ENCODE measurements at places on chromosomes 11 and 22.

DNA sequence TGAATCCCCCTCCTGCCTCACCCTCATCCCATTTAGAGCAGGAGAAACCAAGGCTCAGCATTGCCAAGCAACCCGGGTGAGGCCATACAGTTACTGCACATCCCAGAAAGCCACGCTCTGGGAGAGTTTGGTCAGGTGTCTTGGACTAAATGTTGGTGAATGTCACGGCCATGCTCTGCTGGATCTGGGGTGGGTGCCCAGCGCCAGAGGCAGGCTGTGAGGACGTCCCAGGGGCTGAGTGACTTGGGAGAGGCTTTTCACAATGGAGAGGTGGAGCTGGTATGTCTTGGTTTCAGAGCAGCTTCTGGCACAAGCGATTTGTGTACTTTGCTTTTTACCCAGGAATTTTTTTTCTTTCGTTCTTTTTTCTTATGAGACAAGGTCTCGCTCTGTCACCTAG lies 6.6 kb downstream of the SERHL2 start:
- no peak for DNase-seq

DNA sequence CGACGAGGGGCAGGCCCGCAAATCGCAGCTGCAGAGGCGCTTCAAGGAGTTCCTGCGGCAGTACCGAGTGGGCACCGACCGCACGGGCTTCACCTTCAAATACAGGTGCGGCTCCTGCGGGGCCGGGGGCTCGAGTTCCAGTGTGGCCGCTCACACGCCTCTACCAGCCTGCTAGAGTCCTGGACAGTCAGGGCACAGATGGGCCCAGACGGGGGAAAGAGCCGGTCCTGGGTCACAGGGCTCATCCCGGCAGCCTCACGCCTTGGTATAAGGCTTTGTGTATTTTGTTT lies 506 bp downstream of the MCM5 start:
- peak; percentile 9 for DNase-seq

DNA sequence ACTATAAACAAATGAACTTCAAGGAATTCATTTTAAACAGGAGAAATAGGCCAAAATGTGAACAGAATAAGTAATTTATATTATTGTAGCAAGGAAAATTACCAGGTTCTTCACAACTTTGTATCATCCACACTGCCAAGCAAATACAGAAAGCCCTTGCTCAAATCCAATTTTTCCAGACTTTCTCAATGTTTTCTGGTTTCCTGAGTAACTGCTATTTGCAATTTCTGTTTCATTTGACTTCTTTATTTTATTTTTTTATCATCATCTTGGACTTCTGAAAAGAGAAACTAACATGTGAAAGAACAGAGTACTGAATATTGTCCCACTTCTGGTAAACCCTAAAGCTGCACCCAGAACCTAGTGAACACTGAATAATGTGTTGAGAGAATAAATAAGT lies 61.0 kb downstream of the SLC1A2 start:
- DNase-seq = no peak

DNA sequence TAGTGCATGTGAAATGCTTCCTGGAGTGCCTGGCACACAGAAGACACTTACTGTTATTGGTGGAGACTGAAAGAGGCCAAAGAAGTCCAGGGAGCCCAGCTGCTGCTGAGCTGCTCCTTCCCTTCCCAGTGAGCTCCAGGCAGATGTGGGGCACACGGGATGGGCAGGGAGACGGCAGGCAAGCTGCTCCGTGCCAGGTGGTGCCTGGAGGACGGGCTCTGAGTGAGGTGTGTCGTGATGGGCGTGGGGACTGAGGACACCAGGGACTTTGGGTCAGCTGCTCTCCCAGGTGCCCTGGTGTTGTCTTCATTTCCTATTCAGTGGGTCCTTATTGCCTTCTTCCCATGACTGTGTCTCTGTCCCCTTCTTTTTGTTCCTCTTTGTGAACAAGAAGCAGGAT lies 19.5 kb downstream of the TAB1 start:
- no peak for DNase-seq

GRCh38 chr11:131495423-131495822 lies 125.0 kb downstream of the NTM start:
- no peak for DNase-seq

GRCh38 chr11:100469835-100470234 lies 217.3 kb upstream of the ARHGAP42 start:
- DNase-seq = no peak

- DNase-seq = no peak
Measured at GRCh38 chr22:18035751-18036150, 11.4 kb upstream of the MICAL3 start.

- DNase-seq = no peak
Measured at GRCh38 chr11:971731-972365, 46.2 kb downstream of the AP2A2 start.

Measured in T-helper 2 cell (primary cell).